ENCODE measurements at places on chromosomes 16 and 17.

GRCh38 chr17:78672005-78672404 lies 94.8 kb upstream of the DNAH17 start:
- DNase-seq = no peak

DNA sequence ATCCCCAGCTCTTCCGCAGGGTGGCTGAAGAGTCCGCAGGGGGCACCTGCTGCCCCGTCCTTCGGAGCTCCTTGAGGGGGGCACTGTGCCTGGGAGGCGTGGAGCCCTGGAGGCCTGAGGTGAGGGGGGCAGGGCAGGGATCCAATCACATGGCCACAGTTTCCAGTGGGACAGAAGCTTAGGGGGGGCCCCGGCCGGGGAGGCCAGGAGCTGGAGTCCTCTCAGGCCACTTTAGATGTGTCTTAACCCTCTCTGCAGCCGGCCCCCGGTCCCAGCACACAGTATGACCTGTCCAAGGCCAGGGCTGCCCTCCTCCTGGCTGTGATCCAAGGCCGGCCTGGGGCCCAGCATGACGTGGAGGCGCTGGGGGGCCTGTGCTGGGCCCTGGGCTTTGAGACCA lies 10.8 kb downstream of the ZNF213 start:
- no peak for DNase-seq

- no peak for DNase-seq
Measured at GRCh38 chr17:74359916-74360315, 1.8 kb downstream of the BTBD17 start.

- no peak for DNase-seq
Measured at GRCh38 chr17:50774225-50774803, 7.0 kb upstream of the ANKRD40CL start.

DNA sequence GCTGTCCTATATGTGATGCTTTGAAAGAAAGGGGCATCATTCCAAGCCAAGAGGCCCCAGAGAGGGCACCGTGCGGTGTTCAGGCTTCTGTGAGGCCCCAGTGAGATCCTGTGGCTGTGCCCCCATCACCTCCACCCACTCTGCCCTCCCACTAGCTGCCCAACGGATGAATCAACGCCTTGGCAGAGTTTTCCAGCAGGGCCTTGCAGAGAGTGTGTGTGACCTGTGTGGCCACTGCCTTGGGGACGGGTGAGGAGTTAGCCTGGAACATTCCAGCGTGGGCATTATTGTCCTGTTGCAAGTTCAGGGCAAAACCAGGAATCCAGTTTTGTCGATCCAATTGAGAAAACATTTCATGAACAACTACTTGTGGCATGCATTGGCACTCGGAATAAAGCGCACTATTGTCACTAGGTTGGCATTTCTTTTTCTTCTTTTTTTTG lies 53.7 kb downstream of the SF3B3 start:
- no peak for DNase-seq

DNA sequence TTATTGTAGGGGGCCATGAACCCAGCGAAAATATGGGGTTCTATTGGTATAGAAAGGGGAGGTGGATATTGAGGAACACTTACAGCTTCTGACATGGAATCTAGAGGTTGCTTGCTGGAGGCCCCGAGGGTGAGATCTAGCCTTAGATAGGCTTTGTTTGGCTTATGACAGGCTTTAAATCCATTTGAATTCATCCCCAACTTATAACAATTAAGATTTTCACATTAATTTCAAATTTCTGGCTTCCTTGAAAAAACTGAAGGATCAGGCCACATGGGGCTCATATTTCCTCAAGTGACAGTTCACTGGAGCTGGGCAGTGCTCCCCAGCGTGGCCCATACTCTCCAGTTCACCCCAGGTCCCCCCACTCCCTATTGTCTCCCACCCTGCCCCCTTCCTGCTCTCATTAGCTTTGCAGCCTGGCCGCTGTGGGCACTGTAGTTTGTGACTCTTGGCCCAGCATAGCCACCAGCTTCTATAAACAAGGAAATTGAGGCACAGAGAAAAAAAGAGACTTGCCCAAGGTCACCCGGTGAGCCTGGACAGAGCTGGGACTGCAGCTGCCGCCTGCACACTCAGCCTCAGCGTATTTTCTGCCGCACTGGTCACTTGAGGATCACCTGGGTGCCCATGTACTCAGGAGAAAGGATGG lies 19.8 kb upstream of the ADGRG1 start:
- DNase-seq = no peak
